ENCODE measurements at places on chromosomes 4 and X.
A peak's percentile ranks its signal among the peaks of the same experiment; 100 is the strongest.

DNA sequence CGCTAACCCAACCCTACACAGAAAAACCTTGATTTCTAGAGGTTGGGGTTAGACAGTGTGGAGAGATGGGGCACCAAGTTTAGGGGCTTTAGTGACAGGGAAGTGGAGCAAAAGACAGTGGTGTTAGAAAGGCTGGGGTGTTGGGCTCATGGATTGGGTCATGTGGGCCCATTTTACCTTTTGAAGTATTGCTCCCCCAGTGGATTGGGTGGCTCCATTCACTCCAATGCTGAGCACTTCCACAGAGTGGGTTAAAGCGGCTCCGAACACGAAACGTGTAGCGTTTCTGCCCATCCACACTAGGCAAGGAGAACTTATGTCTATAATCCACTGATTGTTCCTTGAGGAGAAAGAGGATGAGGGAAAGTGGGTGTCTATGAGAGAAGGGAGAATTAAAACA, 2.3 kb downstream of the IL2RG start:
- DNase-seq, result no peak

GRCh38 chrX:107551546-107551945, 76.8 kb upstream of the PRPS1 start:
- no peak for DNase-seq

DNA sequence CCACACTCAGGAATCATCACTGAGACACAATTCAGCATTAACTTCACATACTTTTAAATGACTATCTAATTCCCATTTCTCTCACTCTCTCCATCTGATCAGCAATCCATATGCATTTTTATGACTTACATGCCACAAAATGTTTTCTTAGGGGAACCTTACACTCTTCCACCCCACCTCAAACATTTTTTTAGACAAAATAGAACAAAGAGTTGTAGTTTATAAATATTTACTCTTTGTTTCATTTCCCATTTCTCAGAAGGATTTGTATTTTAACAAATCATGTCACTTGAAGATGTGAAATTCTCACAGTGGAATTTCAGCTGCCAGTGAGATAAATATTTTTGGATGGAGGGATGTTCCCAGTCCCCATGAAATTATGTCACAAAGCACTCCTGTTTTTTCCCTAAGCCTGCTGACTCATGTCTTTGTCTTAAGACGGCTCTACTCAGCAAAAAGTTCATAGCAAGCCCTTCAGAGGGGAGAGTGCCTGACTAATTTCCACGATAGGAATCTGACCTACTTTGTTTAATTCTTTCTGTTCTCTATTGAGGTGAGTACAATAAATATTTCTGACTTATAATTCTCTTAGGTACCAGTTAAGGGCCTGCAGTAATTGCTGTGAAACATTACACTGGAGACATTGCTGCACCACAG, 257.7 kb downstream of the THOC2 start:
- DNase-seq, result no peak

- peak; percentile 40 for DNase-seq
Observed at GRCh38 chr4:139651282-139652194, 14.1 kb upstream of the MGST2 start.

GRCh38 chr4:185017964-185018772, at the start of gene HELT:
TSS of gene HELT (plus strand) at chr4:185018490. CDS start at chr4:185018929, 439 bp downstream.
- DNase-seq, result no peak

All from NCI-H748 treated with DMSO at 0.1 percent for 48 hours (cell line).